ENCODE measurements at places on chromosomes 3 and 15. TPM values are rescaled to one million over a fixed set of nuclear protein-coding genes. Genes with fewer than 3 reads are reported as not detected.

- peaks cover 4% of the 10 kb centered on the region for H3K4me1 ChIP-seq
- peak; percentile 73 for DNase-seq
- H3K27ac ChIP-seq: no peak within 1 kb of the TSS
- H3K4me3 ChIP-seq: peak within 1 kb of the TSS; percentile 30
- peaks cover 2% of the 10 kb centered on the region for H3K27me3 ChIP-seq
- H3K36me3 ChIP-seq: no peaks in the 10 kb centered on the region
Observed at GRCh38 chr3:193240850-193241706, at the start of gene PLAAT1. Gene PLAAT1, plus strand, starts transcription at chr3:193241222. Its CDS starts 14,429 bp downstream, at chr3:193255651.

The ADCY5 gene
- polyA plus RNA-seq: 2.7 TPM

The GOLGA6L22 gene
- not detected for polyA plus RNA-seq

DNA sequence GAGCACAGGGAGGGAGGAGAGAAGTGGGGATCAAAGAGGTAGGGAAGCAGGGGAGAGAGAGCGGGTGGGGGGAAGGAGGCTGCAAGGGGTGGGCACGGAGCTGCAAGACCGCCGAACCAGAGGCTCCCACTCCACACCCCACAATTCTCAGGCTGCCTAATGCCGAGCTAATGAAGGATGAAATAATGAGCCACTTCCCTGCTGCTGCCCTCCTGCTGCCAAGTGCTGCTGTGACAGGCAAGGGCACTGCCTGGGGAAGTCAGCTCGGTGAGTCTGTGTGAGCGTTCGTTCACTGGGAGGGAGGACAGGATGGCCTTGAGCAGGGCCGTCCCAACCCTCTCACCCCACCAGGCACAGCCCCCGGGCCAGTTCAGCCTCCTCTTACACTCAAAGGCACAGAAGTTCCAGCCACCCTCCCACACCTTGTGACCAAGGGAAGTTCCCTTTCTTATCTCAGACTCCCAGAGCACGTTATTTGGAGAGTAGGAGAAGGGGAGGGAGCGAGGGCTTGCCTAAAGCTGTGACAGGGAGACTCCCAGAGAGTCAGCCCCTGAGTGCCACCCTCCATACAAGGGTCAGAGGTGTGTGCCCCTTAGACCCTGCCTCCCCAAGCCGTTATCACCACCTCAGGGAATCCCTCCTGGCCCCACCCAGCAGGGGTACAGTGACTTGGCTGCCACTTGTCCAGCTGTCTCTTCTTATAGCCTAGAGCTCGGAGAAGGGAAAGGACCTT is 12.4 kb downstream of the GLYCTK start:
- DNase-seq: peak; percentile 53
- H3K4me3 ChIP-seq: no peak overlapping the region
- H3K36me3 ChIP-seq: no peaks in the 10 kb centered on the region
- peak overlapping the region; percentile 7 for H3K27ac ChIP-seq
- H3K27me3 ChIP-seq: no peaks in the 10 kb centered on the region

DNA sequence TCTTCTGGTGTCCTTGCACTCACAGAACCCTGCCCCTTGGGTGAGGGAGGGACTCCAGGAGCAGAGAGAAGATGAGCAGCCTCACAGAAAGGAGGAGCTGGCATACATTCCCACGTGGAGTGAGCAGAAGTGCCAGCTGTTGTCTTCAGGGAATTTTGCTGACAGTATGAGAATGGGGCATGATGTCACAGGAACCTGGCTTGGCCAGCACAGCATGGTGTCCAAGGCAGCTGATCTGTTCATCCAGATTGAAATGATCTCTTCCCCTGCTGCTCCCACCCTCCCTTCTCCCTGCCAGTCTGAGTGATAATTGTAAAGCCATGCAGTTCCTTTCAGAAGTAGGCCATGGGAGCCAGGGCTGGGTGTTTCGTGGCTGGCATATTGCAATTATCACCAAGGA is 53.3 kb downstream of the GJD2 start:
- no peak overlapping the region for H3K4me3 ChIP-seq
- no peak overlapping the region for H3K27ac ChIP-seq
- H3K4me1 ChIP-seq: no peaks in the 10 kb centered on the region

The LDHAL6B gene
- polyA plus RNA-seq: not detected

The NEK10 gene
- 0.23 TPM for polyA plus RNA-seq

DNA sequence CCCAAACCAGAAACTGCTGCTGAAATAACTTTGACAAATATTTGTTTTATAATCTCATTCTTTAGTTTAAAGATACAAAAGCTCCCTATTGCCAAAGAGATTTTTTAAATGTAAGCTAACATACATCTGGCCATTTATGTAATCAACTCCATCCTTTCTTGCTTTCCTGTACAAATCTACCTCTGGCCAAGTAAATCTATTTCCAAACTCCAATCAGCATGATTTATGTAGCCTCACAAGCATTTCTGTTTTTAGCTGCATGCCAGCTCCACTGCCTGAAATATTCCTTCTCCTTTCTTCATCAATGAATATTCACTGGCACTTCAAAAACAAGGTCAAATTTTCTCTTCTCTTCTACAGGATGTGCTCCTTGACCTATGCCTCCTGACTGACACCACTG is 80.0 kb downstream of the SHOX2 start:
- no peak for DNase-seq
- H3K4me3 ChIP-seq: no peak overlapping the region
- H3K4me1 ChIP-seq: no peaks in the 10 kb centered on the region
- H3K27me3 ChIP-seq: no peaks in the 10 kb centered on the region
- H3K27ac ChIP-seq: no peak overlapping the region

Measured in liver (tissue), 10 donors.